Vein endothelial cell (primary cell): ENCODE measurements at places on chromosomes 7 and 10. TPM values are rescaled to one million over a fixed set of nuclear protein-coding genes. Genes with fewer than 3 reads are reported as not detected.

The SMARCD3 gene
- total RNA-seq, result 2.7 and 5.2 TPM in 2 replicates

The HYAL4 gene
- total RNA-seq, result 0.86 and 0.98 TPM in 2 replicates

The TRIM50 gene
- total RNA-seq, result not detected in 2 replicates

The SCIN gene
- total RNA-seq, result 0.33 and 0.76 TPM in 2 replicates

The FRMD4A gene
- total RNA-seq, result 80.4 and 83.8 TPM in 2 replicates

The ZNF365 gene
- under 0.01 TPM in 1 of 2 replicates, not detected in the other for total RNA-seq

The CYP3A5 gene
- not detected in 2 replicates for total RNA-seq

The GPR26 gene
- not detected in 2 replicates for total RNA-seq
